Karpas-422 (cell line): ENCODE measurements at places on chromosomes 4 and X. TPM values are rescaled to one million over a fixed set of nuclear protein-coding genes. Genes with fewer than 3 reads are reported as not detected.

DNA sequence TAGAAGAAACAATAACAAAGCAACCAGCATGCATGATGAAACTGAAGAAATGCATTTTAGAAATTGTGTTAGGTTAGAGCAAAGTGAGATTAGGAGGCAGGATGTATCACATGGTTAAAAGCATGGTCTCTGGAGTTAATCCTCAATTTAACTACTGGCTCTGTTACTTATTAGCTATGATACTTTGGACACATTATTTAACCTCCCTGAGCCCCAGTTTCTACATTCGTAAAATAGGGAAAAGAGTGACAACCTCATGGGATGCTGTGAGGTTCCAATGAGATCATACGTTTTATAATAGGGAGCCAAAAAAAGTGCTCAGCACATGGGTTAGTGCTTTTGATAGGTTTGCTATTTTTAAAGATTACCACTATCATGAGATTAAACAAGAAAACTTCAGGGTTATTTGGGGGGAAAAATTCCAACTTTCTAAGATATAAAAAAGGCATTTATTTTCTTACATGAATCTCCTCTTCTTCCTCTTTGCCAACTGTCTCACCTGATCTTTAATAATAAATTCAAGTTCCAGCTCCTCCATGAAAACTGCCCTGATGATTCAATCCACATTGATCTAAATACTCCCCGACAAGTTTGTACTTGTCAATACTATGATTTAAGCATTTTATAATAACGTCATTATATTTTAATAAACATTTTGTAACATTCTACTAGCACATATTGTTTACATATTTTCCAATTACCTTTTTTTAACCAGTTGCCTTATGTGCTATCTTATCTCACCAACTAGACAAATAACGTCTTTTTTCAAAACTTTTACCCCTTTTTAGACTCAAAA is 4.6 kb downstream of the SEC31A start:
- no peak overlapping the region for H3K27ac ChIP-seq
- DNase-seq, result no peak
- H3K36me3 ChIP-seq, result no peaks in the 10 kb centered on the region

- no peak overlapping the region for H3K27ac ChIP-seq
- no peak overlapping the region for H3K4me3 ChIP-seq
- peaks cover 5% of the 10 kb centered on the region; the same call in 1 of the 2 replicates for H3K4me1 ChIP-seq
- DNase-seq, result no peak
- no peaks in the 10 kb centered on the region for H3K27me3 ChIP-seq
Observed at GRCh38 chr4:108852691-108853090, 89.8 kb upstream of the ETNPPL start.

DNA sequence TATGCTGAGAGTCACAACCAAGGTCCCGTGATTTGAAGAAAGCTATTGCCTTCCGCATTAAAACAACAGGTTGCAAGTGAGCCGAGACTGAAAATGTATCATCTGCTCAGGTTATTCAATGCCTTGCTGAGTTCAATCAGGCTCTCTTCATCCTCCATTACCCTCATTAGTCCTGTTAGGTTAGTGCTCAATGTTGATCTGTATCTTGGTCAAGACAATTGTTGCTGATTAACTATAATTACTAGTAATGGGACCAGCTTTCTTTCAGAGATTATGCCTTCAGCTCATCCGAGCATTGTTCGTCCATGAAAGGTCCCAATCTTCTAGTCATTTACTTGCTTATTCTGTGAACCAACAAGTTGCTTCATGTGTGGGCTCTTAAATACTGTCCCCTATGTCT is 534.6 kb upstream of the FAM241A start:
- H3K4me1 ChIP-seq, result no peaks in the 10 kb centered on the region
- H3K27me3 ChIP-seq, result no peaks in the 10 kb centered on the region
- H3K36me3 ChIP-seq, result no peaks in the 10 kb centered on the region
- H3K4me3 ChIP-seq, result no peak overlapping the region
- DNase-seq, result no peak

DNA sequence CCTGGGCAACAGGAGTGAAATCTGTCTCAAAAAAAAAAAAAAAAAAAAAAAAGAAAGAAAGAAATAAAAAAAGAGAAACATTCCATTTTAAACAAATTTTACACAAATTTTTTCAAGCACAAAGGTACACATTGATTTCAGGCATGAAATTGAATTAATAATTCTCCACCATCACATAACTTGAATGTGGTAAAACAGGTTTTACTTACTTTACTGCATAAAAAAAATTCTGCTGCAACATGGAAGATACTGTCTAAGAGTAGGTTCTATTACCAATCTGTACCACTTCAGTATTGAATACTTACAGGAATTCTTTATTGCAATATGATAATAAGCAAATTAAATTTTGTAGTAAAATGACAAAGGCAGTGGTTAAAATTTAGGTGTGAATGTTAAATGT is 271.6 kb upstream of the ARSJ start:
- no peak for DNase-seq
- H3K4me3 ChIP-seq, result no peak overlapping the region
- no peaks in the 10 kb centered on the region for H3K4me1 ChIP-seq
- H3K36me3 ChIP-seq, result no peaks in the 10 kb centered on the region
- no peaks in the 10 kb centered on the region for H3K27me3 ChIP-seq
- no peak overlapping the region for H3K27ac ChIP-seq

DNA sequence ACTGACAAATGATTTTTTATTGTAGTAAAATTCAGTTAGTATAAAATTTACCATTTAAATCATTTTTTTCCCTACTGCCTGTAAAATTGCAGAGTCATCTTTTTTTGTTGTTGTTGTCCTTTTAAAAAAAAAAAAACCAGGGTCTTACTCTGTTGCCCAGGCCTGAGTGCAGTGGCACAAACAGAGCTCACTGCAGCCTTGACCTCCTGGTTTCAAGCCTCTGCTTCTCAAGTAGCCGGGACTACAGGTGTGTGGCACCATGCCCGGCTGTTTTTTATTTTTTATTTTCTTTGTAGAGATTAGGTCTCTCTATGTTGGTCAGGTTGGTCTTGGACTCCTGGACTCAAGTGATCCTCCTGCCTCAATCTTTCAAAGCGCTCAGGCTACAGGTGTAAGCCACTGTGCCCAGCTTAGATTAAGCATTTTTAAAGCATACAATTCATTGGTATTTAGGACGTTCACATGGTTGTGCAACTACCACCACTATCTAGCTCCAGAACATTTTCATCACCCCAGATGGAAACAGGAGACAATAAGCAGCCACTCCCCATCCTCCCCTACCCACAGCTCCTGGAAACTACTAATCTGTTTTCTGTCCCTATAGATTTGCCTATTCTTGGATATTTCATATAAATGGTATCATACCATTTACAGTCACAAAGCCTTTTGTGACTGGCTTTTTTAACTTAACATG is 59.7 kb upstream of the PGRMC2 start:
- H3K27me3 ChIP-seq, result no peaks in the 10 kb centered on the region
- DNase-seq, result no peak

GRCh38 chr4:37535872-37536271 is 150.3 kb downstream of the RELL1 start:
- H3K27me3 ChIP-seq, result no peaks in the 10 kb centered on the region
- H3K4me3 ChIP-seq, result no peak overlapping the region
- no peak overlapping the region for H3K27ac ChIP-seq
- no peaks in the 10 kb centered on the region for H3K36me3 ChIP-seq
- H3K4me1 ChIP-seq, result no peaks in the 10 kb centered on the region

GRCh38 chrX:144732588-144732987 is 514.7 kb upstream of the SPANXN1 start:
- H3K4me1 ChIP-seq, result no peaks in the 10 kb centered on the region
- H3K27ac ChIP-seq, result no peak overlapping the region
- no peak overlapping the region for H3K4me3 ChIP-seq
- DNase-seq, result no peak
- H3K27me3 ChIP-seq, result no peaks in the 10 kb centered on the region

- no peak overlapping the region for H3K27ac ChIP-seq
- no peaks in the 10 kb centered on the region for H3K27me3 ChIP-seq
- no peaks in the 10 kb centered on the region for H3K36me3 ChIP-seq
- DNase-seq, result no peak
- no peak overlapping the region for H3K4me3 ChIP-seq
- peaks cover 6% of the 10 kb centered on the region; the same call in 1 of the 2 replicates for H3K4me1 ChIP-seq
Observed at GRCh38 chr4:132565542-132565941, 583.6 kb upstream of the PCDH10 start.

- peak overlapping the region; percentile 84 for H3K27ac ChIP-seq
- H3K4me3 ChIP-seq, result peak overlapping the region; percentile 81
- peaks cover 37% of the 10 kb centered on the region for H3K36me3 ChIP-seq
- DNase-seq, result peak; percentile 72
- H3K27me3 ChIP-seq, result no peaks in the 10 kb centered on the region
- H3K4me1 ChIP-seq, result peaks cover 38% of the 10 kb centered on the region
Observed at GRCh38 chr4:17577665-17578481, 875 bp downstream of the LAP3 start.

- H3K27ac ChIP-seq, result no peak overlapping the region
- H3K4me1 ChIP-seq, result no peaks in the 10 kb centered on the region
- no peak overlapping the region for H3K4me3 ChIP-seq
- no peaks in the 10 kb centered on the region for H3K27me3 ChIP-seq
- H3K36me3 ChIP-seq, result no peaks in the 10 kb centered on the region
Observed at GRCh38 chr4:171594293-171594692, 218.9 kb upstream of the GALNTL6 start.

GRCh38 chr4:121514443-121514842 is 133.6 kb upstream of the QRFPR start:
- H3K27ac ChIP-seq, result no peak overlapping the region
- H3K4me3 ChIP-seq, result no peak overlapping the region
- H3K36me3 ChIP-seq, result no peaks in the 10 kb centered on the region
- no peaks in the 10 kb centered on the region for H3K4me1 ChIP-seq
- no peak for DNase-seq
- no peaks in the 10 kb centered on the region for H3K27me3 ChIP-seq

DNA sequence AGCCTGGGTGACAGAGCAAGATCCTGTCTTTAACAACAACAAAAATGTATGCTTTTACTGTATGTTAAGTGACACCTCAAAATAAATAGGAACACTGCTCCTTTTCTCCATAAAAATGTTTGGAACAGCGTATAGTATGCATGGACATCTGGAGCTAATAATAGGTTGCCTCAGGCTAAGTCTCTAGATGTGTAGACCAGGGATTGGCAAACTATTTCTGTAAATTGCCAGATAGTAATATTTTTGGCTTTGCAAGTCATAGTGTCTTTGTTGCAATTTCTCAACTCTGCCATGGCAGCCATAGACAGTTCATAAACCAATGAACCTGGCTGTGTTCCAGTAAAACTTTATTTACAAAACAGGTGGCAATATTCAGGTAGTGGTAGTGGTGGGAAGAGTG is 76.6 kb upstream of the CBLL2 start:
- H3K4me1 ChIP-seq, result no peaks in the 10 kb centered on the region
- no peak overlapping the region for H3K27ac ChIP-seq
- no peak overlapping the region for H3K4me3 ChIP-seq
- no peaks in the 10 kb centered on the region for H3K27me3 ChIP-seq
- no peak for DNase-seq

- no peak for DNase-seq
- H3K27me3 ChIP-seq, result no peaks in the 10 kb centered on the region
- no peaks in the 10 kb centered on the region for H3K36me3 ChIP-seq
- H3K4me1 ChIP-seq, result no peaks in the 10 kb centered on the region
- no peak overlapping the region for H3K27ac ChIP-seq
Observed at GRCh38 chr4:11214281-11214680, 214.4 kb downstream of the HS3ST1 start.

- DNase-seq, result no peak
- H3K27me3 ChIP-seq, result no peaks in the 10 kb centered on the region
- H3K4me1 ChIP-seq, result peaks cover 7% of the 10 kb centered on the region
Observed at GRCh38 chrX:16975233-16975632, 28.8 kb downstream of the REPS2 start.

DNA sequence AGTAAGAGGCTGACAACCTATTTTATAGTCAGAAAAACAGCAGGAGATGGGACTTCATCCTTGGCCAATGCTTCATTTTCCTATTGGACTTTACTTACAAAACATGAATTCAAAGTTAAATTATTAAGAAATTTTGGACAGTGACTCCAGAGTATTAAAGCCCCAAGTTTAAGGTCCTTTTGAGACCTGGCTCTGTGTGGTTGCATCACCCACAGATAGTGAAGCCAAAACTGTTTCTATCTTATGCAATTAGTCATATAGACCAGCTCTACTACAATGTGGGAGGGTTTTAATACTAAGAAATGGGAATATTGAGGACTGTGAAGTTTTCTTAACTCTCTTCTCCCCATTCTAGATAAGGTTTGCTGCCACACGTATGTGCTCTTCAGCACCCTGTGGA is 196.7 kb upstream of the AR start:
- H3K27ac ChIP-seq, result no peak overlapping the region
- no peaks in the 10 kb centered on the region for H3K4me1 ChIP-seq
- H3K4me3 ChIP-seq, result no peak overlapping the region
- H3K36me3 ChIP-seq, result no peaks in the 10 kb centered on the region
- no peaks in the 10 kb centered on the region for H3K27me3 ChIP-seq
- DNase-seq, result no peak

GRCh38 chr4:20554134-20554533 is 146.1 kb upstream of the PACRGL start:
- H3K27ac ChIP-seq, result no peak overlapping the region
- H3K27me3 ChIP-seq, result no peaks in the 10 kb centered on the region
- no peaks in the 10 kb centered on the region for H3K4me1 ChIP-seq
- DNase-seq, result no peak
- no peaks in the 10 kb centered on the region for H3K36me3 ChIP-seq

GRCh38 chr4:109959195-109959594 is 46.5 kb downstream of the EGF start:
- no peaks in the 10 kb centered on the region; the same call in 1 of the 2 replicates for H3K4me1 ChIP-seq
- no peaks in the 10 kb centered on the region for H3K36me3 ChIP-seq
- H3K27me3 ChIP-seq, result no peaks in the 10 kb centered on the region

DNA sequence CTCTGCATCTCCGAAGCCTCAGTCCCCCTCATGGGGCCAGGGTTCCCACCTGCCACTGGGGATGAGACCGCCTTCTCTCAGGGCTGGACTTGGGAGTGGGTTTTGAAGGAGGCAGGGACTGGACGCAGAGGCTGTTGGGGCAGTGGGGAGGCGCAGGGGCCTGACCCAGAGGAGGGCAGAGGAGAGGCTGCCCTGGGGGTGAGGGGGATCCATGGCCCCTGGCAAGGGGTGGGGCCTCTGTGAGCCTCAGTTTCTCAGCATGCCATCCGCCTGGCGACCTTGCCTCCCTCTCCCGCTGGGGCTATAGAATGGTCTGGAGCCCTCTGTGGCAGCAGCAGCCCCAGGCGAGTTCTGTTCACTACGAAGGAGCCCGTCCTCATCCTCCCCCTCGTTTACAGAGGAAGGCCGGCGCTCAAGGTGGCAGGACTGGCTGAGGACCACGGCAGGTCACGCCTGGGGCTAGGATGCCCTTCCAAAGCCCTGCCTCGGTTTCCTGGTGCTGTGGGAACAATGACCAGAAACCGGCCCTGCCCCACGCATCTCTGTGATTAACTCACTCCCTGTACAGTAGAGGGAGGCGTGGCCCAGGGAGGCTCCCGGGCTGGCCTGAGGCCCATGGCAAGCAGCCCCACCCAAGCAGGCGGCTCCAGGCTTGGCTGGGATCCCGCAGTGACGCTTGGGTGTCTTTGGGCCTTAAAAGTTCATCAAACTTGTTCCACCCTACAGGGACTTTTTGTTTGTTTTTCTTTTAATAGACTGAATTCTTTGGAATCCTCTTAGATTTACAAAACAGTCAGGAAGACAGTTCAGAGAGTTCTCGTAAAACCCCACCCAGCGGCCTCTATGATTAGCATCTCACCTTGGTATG is 16.0 kb upstream of the SH3TC1 start:
- no peak overlapping the region for H3K27ac ChIP-seq
- H3K4me3 ChIP-seq, result no peak overlapping the region
- no peaks in the 10 kb centered on the region for H3K4me1 ChIP-seq
- no peak for DNase-seq
- H3K36me3 ChIP-seq, result no peaks in the 10 kb centered on the region
- H3K27me3 ChIP-seq, result no peaks in the 10 kb centered on the region

UCHL1 gene
- 0.58 TPM in 1 of 2 replicates, not detected in the other for total RNA-seq

SPANXN5 gene
- total RNA-seq, result not detected in 2 replicates

STOX2 gene
- not detected in 2 replicates for total RNA-seq

CD38 gene
- 3.6 and 12.1 TPM in 2 replicates for total RNA-seq

NKX6-1 gene
- not detected in 2 replicates for total RNA-seq

PAK3 gene
- total RNA-seq, result not detected in 2 replicates

NAA11 gene
- total RNA-seq, result not detected in 2 replicates
